ENCODE measurements at places on chromosomes 2 and 18. TPM values are rescaled to one million over a fixed set of nuclear protein-coding genes. Genes with fewer than 3 reads are reported as not detected.

GRCh38 chr2:176130147-176130956 lies 847 bp downstream of the HOXD8 start:
- no peak overlapping the region for H3K4me3 ChIP-seq
- H3K36me3 ChIP-seq = no peaks in the 10 kb centered on the region
- no peak for DNase-seq
- H3K27me3 ChIP-seq = peaks cover 8% of the 10 kb centered on the region

HOXD1 gene
- total RNA-seq = 0.25 TPM

DNA sequence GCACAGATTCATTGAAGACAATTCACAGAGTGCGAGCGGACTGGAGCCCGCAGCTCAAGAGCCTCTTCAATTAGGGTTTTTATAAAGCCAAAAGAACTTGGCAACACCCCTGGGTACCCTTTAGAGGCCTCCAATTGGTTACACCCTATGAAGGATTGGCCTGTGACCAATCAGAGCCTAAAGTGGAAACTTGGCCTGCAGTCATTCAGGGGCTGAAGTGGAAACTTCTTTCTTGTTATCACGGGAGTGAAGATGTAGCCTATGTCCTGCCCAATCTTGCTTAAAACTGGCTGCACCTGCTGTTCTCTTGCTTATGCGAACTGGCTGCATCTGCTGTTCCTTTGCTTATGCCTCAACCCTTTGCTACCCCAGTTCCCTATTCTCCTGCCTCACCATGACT lies 1.8 kb upstream of the HJURP start:
- H3K27me3 ChIP-seq = no peaks in the 10 kb centered on the region
- DNase-seq = no peak
- no peak overlapping the region for H3K27ac ChIP-seq

- peaks cover 8% of the 10 kb centered on the region for H3K4me1 ChIP-seq
- no peaks in the 10 kb centered on the region for H3K36me3 ChIP-seq
- H3K4me3 ChIP-seq = no peak overlapping the region
- no peaks in the 10 kb centered on the region for H3K27me3 ChIP-seq
- no peak overlapping the region for H3K27ac ChIP-seq
Measured at GRCh38 chr18:46226461-46226860, 122.3 kb downstream of the HAUS1 start.

DNA sequence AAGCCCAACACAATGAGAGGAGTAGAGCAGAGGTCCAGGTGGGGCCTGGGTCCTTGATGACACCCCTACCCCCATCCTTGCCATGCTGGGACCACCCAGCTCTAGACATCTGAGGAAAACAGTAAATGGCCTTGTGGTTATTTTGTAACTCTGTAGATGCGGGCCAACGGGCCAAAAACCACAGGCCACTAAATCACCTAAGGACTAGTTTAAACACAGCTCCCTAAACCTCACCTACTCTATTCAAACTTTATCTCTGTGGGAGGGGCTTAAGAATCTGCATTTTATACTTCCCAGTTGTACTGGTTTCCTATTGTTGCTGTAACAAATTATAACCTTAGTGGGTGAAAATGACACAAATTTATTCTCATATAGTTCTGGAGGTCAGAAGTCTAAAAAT lies 19.0 kb upstream of the SERTAD2 start:
- H3K4me3 ChIP-seq = no peak overlapping the region
- H3K4me1 ChIP-seq = no peaks in the 10 kb centered on the region
- no peak overlapping the region for H3K27ac ChIP-seq
- H3K27me3 ChIP-seq = no peaks in the 10 kb centered on the region
- no peaks in the 10 kb centered on the region for H3K36me3 ChIP-seq

DNA sequence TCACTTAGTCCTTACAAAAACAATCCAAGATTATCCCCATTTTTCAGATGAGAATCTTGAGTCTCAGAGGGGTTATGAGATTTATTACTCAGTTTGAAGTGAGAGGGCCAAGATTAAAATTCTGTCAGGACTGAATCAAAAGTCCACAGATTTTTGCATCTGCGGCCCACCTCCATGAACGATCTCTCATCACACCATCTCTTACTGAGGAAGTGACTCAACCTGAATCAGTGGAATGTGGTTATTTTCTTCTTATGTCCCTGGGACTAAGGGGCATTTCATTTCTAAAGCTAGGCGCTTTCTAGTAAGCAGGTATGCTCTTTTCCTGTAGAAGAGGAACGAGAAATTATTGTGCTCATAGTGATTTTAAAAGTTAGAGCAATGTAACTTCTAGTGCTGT lies 360.3 kb upstream of the SPHKAP start:
- H3K4me1 ChIP-seq = no peaks in the 10 kb centered on the region
- H3K36me3 ChIP-seq = no peaks in the 10 kb centered on the region
- no peak for DNase-seq
- H3K27me3 ChIP-seq = no peaks in the 10 kb centered on the region

C1QL2 gene
- not detected for total RNA-seq

DLX2 gene
- total RNA-seq = not detected

PLGLB2 gene
- not detected for total RNA-seq

DNA sequence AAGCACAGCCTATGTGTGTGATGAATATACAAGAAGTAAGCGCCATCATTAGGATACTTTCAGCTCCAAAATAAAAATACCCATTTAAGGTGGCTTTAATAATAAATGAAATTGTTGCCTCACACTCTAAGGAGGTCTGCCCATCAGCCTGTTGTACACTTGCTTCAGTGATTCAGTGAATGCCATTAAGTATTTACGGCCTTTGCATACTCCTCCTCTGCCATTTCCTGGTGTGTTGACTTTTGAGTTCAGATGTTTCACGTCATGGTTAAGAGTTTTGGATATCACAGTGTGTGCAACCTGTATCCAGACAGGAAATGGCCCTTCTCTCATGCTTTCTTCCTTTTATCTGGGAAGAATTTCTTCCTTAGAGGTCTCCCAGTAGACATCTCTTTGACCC lies 38.6 kb upstream of the SNORC start:
- DNase-seq = no peak
- H3K27ac ChIP-seq = no peak overlapping the region
- no peak overlapping the region for H3K4me3 ChIP-seq

DNA sequence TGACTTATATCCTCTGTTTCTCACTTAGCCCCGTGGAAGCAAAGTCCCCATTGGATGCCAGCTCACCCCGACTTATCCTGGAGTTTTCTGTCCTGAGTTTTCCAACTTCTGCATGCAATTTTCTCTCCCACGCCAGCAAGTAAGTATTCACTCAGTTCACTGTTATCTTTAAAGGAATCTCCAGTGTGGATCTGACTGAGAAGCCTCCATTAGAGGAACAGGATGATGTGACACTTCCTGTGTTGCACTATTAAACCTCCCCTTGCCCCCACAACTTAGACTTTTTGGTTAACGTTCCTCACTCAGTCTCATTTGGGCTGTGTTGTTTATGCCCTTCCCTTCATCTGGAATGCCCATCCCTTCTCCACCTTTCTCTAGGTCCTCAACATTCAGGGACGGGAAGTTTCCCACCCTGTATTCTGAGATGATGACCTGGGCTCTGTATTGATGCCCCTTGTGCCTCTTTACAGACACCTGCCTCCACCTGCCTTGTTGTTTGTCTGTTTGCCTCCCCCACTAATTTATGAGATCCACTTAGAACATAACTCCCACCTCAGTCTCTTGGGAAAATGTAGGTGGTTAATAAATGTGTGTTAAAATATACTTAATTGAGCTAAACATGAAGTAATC lies 536.1 kb upstream of the RAB6C start:
- DNase-seq = no peak
- H3K4me3 ChIP-seq = no peak overlapping the region
- no peaks in the 10 kb centered on the region for H3K27me3 ChIP-seq
- H3K27ac ChIP-seq = no peak overlapping the region
- H3K4me1 ChIP-seq = no peaks in the 10 kb centered on the region

DNA sequence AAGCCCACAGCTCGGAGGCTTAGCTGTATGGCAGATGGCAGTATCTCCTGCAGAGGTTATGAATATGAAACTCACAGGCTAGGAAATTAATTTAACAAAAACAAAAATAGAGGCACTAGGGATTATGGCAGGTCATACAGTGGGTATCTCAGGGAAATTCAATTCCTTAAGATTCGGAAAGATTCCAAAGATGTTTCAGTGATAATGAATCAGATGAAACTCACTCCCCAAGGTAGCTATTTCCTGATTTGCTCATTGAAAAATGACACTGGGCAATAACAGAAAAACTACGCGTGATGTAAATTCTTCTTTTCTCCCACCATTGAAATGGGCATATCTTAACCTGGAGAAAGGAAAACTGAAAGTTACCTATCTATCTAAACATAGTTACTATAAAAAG lies 414.1 kb downstream of the STK39 start:
- DNase-seq = no peak
- H3K27ac ChIP-seq = no peak overlapping the region
- H3K4me3 ChIP-seq = no peak overlapping the region

- no peak overlapping the region for H3K27ac ChIP-seq
- H3K4me3 ChIP-seq = no peak overlapping the region
- peaks cover 38% of the 10 kb centered on the region for H3K4me1 ChIP-seq
- no peaks in the 10 kb centered on the region for H3K27me3 ChIP-seq
Measured at GRCh38 chr2:24336811-24337210, 23.5 kb downstream of the ITSN2 start.

DNA sequence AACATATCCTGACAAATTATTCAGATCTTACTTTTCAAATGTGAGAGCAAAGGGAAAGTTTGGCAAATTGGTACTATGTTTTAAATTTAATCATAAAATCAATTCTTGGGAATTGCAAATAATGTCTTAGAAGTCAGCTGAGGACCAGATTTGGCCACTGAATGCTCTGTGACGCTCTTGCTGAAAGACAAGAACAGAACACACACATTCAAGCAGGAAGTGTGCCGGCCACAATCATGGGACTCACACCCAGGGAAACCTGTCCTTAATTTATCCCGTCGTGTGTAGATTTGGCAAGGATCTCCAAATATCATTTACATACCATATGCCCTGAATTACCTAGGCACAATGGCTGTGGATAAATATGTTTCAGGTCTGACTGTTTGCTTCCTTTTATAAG lies 253.1 kb downstream of the TCF4 start:
- no peaks in the 10 kb centered on the region for H3K4me1 ChIP-seq
- no peak overlapping the region for H3K27ac ChIP-seq
- H3K27me3 ChIP-seq = peaks cover 24% of the 10 kb centered on the region
- no peaks in the 10 kb centered on the region for H3K36me3 ChIP-seq
- H3K4me3 ChIP-seq = no peak overlapping the region
- DNase-seq = no peak

DNA sequence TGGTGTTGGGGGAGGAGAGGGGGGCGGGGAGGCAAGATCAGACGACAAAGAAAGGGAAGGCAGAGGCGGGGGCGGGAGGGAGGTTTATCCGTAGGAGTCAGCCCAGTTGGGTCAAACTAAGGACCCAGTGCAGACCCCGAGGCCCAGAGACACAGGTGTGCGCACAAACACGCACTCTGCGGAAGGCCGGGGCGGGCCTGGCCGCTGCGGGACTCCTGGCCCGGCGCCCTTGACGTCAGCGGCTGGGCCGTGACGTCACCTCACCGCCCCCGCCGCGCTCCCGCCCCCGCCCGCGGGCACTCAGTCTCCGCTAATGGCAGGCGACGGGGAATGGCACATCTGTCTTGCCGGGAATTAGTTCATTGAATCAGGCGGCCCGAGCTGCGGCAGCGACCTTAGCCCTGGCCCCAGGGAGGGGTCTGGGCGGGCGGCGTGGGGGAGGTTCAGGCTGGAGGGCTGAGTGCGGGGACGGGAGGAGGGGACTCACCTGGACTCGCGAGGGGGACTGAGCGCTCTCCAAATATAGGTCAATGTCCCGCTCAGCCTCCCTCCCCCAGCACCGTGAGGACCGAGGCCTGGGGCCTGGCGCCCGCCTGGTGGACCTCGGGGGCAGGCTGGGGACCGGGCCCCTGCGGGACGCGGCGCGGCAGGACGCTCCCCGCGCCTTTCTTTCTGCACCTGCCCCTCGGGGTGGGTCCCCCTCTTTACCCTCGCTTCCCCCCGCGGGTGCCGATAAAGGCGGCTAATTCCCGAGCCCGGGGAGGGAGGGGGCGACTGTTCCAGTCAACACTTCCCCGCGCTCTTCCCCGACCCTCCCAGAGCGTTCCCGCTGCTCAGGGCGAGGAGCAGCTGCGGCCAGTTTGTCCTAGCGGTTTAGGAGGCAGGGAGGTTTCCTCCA lies 15.5 kb upstream of the ECEL1 start:
- peak overlapping the region; percentile 8 for H3K4me3 ChIP-seq
- H3K27me3 ChIP-seq = no peaks in the 10 kb centered on the region
- H3K4me1 ChIP-seq = no peaks in the 10 kb centered on the region

DNA sequence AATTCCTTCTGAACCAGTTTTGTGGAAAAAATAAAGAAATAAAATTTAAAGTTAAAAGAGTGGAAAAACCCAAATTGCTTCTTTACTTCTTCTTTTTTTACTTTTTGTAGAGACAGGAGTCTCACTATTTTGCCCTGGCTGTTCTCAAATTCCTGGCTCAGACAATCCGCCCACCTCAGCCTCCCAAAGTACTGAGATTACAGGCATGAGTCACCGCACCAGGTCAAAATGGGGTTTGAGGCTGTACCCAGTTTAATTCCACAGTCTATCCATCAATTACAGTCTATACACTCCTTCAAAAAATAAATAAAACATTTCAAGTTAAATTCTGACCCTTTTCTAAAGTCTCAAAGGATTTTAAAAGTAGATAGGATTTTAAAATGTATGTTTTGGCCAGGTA lies 120.3 kb downstream of the FAM161A start:
- DNase-seq = no peak
- no peak overlapping the region for H3K27ac ChIP-seq
- no peak overlapping the region for H3K4me3 ChIP-seq
- H3K27me3 ChIP-seq = no peaks in the 10 kb centered on the region
- no peaks in the 10 kb centered on the region for H3K4me1 ChIP-seq
- H3K36me3 ChIP-seq = no peaks in the 10 kb centered on the region

- no peak overlapping the region for H3K27ac ChIP-seq
- no peaks in the 10 kb centered on the region for H3K36me3 ChIP-seq
- peaks cover 24% of the 10 kb centered on the region for H3K4me1 ChIP-seq
- DNase-seq = no peak
- H3K27me3 ChIP-seq = no peaks in the 10 kb centered on the region
- no peak overlapping the region for H3K4me3 ChIP-seq
Measured at GRCh38 chr2:209936106-209936666, 66.3 kb upstream of the RPE start.

DNA sequence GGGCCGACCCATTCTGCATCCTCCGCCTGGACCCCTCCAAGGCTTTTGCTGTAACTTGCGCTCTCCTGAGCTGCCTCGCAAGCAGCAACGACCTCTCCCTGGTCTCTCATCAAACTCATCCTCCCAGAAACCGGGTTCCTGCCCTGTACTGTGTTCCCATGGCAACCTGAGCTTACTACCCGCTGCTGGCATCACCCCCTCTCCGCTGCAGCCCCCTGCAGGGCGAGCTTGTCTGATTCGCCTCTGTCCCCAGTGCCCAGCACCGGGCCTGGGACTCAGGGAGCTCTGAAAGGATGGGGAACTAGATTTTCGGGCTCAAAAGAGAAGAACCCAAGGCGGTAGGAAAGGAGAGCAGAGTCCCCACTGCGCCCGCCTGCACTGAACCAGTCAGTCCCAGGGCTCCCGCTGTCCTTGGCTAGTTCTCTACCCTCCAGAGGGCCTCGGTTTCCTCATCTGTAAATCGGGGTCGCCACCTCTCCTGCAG lies 463 bp downstream of the HS1BP3 start:
- H3K27me3 ChIP-seq = no peaks in the 10 kb centered on the region
- DNase-seq = no peak
- H3K36me3 ChIP-seq = no peaks in the 10 kb centered on the region
- H3K4me1 ChIP-seq = peaks cover 11% of the 10 kb centered on the region
- peak overlapping the region; percentile 82 for H3K27ac ChIP-seq
- peak overlapping the region; percentile 98 for H3K4me3 ChIP-seq
